CD4-positive, alpha-beta T cell treated with Interleukin-21 for 1 hour (primary cell): ENCODE measurements at places on chromosomes 6 and 20.

GRCh38 chr6:137836788-137837187 is 30.3 kb upstream of the TNFAIP3 start:
- no peak for DNase-seq

DNA sequence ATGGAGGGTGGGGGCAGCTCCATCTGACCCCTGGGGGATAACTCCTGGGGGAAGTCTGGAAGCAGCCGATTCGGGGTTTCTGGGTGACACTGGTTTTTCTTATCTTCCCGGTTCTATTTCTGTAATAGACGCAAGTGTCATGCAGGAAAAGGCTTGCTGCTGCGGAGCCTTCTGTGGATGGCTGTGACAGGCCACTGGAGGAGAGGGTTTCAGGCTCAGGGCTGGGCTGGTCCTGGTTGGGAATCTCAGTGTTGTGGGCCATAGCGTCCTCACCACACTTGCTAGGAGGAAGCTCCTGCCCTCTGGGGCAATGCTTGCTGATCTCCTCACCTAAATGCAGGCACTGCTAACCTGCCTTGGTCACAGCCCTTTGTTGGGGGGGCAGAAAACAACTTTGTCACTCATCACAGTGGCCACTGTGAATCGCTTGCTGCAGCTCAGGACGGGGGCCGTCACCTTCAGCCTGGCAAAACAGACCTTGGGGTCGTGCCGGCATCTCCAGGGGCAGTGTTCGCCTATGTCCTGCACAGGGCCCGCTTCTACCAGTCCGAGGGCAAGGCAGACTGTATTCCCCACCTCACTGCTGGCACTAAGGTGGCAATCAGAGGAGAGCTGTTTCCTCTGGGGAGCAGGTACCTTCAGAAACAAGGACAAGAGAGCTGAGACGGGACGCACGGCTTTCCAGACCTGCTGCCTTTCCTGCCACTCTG is 4.4 kb upstream of the TUBB1 start:
- no peak for DNase-seq

DNA sequence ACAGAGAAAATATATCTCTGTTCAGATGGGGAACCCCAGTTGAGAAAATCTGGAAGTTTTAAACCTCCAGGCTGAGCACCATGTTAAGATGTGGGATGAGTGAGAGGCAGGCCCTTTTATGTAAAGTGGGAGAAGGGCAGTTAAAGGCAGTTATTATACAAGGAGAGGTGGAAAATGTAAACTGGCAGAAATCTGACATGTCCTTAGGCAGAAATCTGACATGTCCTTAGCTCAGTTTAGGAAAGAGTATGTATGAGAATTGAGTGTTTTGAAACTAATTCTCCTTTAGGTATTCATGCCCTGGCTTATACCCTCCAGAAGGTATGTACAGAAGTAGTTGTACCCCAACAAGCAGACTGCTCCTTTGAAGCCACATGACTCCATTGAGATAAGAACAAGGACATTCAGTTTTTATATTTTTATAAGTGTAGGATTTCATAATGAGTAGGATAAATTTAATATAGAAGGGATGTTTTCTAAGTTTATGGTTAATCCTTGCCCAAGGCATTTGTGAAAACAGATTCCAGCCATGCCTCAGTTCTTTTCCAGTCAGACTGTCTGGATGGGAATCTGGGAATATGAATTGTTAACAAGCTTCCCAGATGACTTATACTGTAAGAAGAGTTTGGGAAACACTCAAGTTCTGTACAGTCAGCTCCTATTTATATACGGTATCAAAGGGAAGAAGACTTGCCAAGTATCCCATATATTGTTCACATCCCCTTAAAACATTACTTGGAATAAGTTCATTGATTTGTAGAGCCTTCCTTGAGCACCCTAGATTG is 87.7 kb downstream of the SCAND1 start:
- no peak for DNase-seq

DNA sequence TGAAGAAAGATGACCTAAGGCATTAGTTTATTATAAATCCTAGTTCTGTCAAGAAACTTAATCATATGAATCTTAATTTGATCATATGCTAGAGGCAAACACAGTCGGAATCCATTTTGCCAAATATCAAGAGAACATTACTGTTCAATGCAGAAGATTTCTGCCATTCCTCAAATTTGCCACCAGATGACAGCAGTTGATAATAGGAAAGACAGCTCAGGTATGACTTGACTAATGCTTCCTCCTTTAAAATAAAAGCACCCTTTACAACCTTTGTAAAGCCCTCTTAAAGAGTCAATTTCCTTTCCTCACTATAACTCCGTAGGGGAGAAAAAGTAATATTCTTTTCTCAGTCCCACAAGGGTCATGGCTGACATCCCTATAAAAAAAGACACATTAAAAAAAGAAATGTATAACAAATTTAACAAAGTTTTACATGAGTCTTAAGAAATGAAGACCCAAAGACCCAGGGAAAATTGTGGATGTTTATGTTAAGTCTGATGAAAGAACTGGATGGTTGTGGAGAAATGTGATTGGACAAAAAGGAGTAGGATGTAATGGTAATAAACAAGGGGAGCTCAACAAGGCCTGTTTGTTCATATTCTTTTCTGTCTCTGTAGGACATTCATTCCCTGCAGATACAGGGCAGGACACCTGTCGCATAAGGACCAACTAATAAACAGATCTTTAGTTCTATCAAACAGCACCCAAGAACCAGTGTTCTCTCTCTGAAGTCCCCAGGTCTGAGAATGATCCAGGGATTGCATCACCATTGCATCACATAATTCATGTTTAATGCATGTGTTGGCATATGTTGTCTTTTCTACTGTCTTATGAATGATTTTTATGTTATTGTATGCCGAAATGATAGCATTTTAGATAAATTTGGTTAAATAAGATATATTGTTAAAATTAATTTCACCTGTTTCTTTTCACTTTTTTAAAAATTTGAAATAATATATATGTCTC is 23.0 kb upstream of the IL17A start:
- peak; percentile 51 for DNase-seq

GRCh38 chr6:93183531-93183972 is 235.8 kb downstream of the EPHA7 start:
- no peak for DNase-seq
